ENCODE measurements at places on chromosomes 7 and 10. TPM values are rescaled to one million over a fixed set of nuclear protein-coding genes. Genes with fewer than 3 reads are reported as not detected.

DNA sequence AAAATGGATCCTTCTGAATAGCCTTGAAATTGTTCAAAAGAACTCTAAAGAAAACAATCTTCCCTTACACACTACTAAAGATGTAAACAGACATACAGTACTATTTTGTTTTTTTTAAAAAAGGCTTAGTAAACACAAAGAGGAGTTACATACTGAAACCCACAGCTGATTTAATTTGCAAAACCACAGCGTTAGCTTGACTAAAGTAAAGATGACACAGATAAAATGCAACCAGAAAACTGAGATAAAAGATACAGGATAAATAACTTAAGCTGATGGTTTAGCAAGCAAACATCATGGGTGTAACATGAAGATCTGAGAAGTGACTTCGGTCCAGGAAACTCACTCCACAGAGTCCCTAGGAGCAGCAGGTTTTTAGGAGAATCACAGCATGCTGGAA is 21.8 kb downstream of the PRKCQ start:
- DNase-seq = no peak

- DNase-seq = no peak
Observed at GRCh38 chr10:74949034-74949832, 122.8 kb downstream of the KAT6B start.

DNA sequence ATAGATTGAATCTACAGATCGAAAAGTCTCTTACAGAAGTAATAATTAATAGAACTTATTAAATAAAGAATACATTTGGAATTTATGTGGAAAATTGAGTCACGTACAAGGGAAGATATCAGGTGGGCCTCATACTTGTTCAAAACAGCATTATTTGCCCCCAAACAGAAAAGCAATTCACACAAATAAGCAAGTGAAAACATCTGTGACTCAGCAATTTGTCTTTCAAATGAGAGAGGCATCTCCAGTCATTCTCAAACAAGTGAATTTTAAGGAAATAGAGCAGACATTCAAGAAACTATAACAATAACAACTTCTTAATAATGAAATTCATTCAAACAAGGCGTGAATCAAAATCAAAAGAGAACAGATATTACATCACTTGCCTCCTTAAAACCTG is 50.1 kb downstream of the SEMA3A start:
- peak; percentile 23 for DNase-seq

DNA sequence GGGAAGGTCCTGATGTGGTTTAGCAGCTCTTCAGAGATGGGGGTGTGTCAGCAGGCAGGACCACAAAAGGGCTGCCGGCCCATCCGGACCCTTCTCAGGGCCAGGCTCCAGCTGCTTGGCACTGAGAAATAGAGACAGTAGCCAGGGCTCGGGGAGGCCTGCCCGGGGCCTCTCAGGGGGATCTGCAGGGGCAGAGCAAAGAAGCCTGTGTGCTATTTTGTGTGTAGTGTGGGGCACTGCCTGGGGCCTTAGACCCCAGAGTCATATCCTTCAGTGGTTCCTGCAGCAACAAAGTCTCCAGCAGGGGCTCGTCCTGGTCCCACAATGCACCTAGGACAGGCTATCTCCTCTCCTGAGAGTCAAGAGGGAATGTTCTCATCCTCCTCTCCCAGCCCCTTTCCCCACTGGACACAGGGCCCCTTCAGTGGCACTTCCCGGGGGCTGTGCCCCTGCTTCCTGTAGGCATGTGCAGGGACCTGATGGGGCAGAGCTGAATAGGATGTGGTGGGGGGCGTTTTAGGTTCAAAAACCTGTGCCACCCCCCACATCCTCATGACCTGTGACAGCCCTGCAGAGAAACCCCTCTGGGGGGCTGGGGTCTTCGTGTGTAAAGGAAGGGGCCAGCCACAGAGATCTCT is 159.5 kb upstream of the RHEB start:
- DNase-seq = no peak

DNA sequence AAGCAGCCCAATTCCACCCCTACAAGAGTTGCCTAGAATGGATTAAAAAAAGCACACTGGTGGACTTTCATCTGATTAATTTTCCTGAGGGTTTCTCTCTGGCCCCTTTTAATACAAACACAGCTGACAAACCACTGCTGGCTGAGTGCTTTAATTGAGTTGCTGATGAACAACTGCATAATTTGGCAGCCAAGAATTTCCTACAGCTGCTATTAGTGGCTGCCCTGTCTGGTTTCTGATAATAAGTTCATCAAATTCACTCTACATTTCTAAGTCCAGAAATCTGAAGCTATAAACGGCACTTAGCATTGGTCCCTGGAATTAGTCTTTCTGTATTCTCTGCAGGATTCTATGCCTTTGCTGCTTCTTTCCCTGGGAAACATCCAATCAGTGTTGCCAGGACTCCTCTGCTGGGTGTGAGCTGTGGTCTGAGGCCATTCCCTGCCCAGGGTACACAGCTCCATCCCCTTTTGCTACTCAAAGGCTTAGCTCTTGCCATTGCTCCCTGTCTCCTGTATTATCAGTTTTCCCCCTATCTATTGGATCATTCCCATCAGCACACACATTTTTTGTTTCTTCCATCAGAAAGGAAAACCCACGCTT is 110.6 kb downstream of the LSM5 start:
- no peak for DNase-seq

DNA sequence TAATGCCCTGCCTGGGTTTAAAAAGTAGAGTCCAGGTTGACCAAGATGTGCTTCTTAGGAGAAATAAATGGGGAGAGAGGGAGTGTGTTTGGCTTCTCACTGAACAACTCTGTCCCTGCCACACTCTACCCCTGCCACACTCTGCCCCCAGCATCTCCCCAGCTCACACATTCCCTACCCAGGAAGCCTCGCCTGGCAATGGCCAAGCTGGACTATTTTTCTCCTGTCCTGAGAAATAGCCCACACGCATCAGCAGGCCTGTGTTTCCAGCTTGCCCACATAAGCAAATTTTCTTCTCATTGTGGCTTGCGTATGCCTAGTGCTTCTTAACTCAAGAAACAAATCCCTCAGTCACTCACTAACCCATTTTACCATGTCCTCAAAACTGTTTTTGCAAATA is 1.8 kb downstream of the LRRC18 start:
- DNase-seq = no peak

- DNase-seq = no peak
Observed at GRCh38 chr10:123562811-123563580, 103.2 kb upstream of the GPR26 start.

The RSPH10B2 gene
- 0.39 TPM for total RNA-seq

DNA sequence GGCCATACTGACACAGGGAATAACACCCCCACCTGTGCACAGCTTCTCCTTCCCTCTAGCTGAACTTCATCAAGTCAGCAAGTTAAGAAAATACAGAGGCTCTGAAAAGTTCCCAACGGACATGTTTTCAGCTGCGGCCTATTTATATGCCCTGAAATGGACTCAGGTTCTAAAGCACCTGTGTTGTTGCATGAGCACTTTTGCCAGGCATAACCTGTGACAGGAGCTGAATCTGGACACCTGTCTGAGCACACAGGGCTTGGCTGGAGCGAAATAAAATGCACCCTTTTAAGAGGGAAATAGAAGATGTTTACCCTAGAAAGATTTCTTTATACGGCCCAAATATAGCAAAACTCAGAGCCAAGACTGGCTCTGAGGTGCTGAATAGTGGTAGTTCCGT is 46.7 kb downstream of the COBL start:
- no peak for DNase-seq

DNA sequence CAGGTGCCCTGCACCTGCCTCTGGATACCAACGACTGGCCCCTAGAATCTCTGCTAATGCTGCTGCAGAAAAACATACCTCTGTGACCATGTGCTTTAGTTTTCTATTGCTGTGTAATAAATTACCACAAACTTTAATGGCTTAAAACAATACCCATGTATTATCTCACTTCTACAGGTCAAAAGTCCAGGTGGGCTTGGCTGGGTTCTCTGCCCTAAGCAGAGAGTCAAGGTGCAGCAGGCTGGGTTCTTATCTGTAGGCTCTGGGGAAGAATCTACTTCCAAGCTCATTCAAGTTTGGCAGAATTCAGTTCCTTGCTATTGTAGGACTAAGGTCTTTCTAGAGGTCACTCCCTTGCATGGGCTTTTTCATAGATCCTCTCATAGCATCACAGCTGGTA is 52.3 kb downstream of the CCDC71L start:
- no peak for DNase-seq

GRCh38 chr10:88012641-88013040 is 149.2 kb downstream of the PTEN start:
- no peak for DNase-seq

DNA sequence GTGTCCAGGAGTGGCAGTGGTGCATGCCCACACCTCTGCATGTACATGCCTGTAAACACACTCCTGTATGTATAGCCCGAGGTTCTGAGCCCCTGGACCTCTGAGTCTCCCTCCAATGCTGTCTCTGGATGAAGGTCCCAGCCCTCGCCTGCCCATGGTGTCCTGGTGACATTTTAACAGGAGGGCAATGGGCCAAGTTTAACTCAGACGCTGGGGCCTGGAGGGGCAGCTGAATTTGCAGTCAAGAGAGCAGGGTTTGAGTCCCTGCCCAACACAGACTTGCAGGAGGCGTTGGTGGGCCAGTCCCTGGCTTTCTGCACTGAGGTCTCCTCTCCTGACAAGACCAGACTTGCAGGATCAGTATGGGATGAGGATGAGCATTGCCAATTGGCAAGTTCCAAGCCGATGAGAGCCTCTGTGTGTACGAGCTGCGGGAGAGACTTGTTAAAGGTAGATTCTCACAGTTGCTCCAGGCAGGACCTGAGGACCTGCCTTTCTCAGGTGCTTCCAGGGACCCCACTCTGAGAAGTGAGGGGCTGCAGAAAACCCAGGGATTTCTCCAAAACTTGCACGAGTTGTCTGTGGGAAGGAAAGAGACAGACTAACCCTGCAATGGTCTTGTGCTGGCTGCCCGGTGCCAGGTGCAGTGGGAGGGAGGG is 141.9 kb downstream of the ELFN1 start:
- DNase-seq = no peak

DNA sequence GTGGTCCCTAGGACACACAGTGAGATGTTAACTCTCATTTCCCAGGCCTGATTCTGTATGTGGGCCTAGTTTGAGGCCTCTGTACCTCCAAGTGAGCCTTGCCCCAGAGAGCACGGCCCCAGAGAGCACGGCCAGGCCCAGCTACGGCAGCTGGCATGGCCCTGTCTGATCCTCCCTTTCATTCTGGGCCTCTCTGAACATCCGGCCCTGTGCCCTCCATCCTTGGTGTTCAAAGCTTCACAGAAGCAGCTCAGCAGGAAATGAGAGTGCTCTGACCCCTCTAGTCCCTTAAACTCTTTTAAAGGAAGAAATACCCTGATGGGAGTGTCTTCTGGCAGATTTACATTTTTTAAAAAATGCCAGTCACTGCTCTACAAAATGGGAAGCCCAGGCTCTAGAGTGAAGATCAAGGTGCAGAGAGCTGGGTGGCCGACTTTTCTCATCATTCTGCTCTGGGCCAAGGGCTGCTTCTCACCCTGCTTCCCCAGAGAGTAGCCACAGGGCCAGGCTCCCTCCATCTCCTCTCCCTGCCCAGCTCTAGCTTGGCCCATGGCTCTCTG is 171.9 kb downstream of the RPS24 start:
- no peak for DNase-seq

- no peak for DNase-seq
Observed at GRCh38 chr7:40569326-40569725, 434.5 kb downstream of the SUGCT start.

GRCh38 chr7:33578166-33578565 is 327.2 kb upstream of the BMPER start:
- DNase-seq = no peak

GRCh38 chr10:21811245-21811585 is 192.3 kb downstream of the DNAJC1 start:
- DNase-seq = no peak

DNA sequence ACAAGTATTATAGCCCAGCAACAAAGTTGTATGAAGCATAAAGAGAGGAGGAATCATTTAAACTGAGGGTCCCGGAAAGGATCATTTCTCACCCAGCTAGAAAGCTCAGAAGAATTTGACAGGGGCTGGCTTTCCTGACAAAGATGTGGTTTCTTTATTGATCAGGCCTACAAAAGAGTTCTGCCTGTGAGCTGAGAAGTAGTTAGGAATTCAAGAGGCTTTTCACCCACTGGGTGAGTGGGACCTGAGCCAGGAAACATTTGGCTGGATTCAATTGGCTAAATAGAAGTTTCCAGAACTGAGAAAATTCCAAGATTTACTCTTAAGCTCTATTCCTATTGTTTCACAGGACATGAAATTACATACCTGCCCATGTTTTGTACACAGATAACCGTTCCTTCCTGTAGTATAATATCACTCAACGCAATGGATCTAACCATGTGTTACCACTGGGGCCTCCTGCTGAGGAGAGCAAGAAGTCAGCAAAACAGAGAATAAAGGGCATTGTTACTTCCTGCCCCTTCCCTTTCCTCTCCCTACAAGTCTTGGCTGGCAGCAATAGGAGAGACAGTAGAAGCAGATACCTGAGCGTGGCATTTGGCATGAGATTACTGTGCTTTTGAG is 53.9 kb upstream of the PAPSS2 start:
- peak; percentile 9 for DNase-seq

The HMX2 gene
- total RNA-seq = not detected

- no peak for DNase-seq
Observed at GRCh38 chr10:79447911-79448731, 2.7 kb upstream of the ZCCHC24 start.

DNA sequence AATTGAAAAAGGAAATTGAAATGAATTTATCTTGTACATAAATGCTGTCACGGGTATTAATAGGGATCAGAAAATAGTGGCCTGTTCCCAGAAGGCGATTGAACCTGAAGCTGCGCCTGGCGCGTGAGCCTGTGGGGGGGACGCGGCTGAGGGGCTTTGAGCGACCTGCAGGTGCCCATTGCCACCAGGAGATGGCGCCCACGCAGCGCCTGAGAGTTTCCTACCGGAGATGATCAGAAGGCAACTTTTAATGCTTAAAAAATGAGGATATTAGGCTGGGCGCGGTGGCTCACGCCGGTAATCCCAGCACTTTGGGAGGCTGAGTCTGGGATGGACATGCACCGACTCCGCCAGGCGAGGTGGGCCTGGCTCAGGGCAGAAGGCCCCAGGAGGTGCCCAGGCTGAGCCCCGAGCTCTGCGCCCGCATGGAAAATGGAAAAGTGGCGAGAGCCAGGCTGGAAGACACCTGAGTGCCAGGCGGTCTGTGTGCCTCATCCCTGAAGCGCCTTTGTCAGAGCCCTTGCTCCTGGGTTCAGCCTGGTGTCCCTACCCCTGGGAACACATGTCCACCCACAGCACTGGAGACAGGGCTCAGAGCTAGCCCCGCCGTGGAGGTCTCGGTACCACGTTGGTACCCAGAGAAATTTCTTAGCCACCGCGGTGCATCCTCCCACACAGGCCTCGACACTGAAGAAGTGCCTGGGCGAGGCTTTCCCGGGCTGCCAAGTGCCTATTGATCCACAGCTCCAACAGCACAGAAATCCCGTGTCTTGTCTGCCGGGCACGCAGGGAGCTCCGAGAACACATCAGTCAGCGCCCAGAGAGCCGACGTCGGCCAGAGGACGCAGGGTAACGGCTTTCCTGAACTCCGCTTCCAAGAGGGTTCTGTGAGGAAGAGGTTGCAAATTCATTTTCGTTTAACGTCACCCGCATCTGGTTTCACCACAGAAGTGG is 117.4 kb downstream of the INPP5A start:
- peak; percentile 62 for DNase-seq

- no peak for DNase-seq
Observed at GRCh38 chr7:115940460-115941060, 90.0 kb downstream of the TFEC start.

The HNRNPH3 gene
- total RNA-seq = 19.8 TPM

The WNT8B gene
- under 0.01 TPM for total RNA-seq

The FOXI2 gene
- not detected for total RNA-seq

The MRLN gene
- total RNA-seq = not detected

GRCh38 chr7:128119036-128119435 is 87.8 kb upstream of the LRRC4 start:
- no peak for DNase-seq

The SPDYE8 gene
- not detected for total RNA-seq

GRCh38 chr7:100801833-100802568 is 25.3 kb downstream of the EPHB4 start:
- DNase-seq = no peak
